ENCODE measurements at places on chromosomes 11 and 22.

- no peak for DNase-seq
Measured at GRCh38 chr11:14374922-14375830, 16.2 kb upstream of the RRAS2 start.

GRCh38 chr11:33179348-33179803 is 18.1 kb upstream of the CSTF3 start:
- DNase-seq = no peak

DNA sequence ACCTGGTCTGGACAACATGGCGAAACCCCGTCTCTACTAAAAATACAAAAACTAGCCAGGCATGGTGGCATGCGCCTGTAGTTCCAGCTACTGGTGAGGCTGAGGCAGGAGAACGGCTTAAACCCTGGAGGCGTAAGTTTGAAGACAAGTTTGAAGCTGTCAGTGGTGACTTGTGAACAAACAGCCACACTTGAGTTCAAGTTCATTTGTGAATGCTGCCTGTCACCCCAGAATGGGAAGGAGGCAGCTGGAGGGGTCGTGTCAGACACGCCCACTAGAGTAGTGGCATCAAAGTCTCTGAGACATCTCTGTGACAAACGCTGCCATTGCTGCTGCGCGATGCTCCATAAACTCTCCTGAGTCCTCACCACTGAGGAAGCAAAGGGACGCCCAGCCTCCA is 74.2 kb downstream of the DGCR2 start:
- no peak for DNase-seq

GRCh38 chr11:1484061-1484671 is 2.4 kb downstream of the MOB2 start:
- no peak for DNase-seq

DNA sequence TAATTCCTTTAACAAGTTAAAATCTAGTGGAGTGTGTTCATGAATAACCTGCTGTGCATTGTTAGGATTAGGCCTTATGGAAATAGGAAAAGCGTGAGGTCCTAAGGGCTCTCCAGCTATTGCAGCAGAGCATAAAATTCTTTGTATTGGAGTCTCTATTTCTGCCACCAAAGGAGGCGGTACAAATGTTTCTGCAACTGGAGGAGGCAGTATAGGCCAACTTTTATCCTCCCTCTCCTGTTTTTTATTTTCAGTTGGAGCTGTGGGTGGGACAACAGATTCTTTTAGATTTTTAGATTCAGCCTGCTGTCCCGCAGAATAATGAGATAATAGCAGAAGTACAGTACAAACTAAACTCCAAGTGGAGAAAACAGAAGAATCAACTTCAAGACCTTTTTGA is 26.2 kb downstream of the OR10A6 start:
- no peak for DNase-seq

DNA sequence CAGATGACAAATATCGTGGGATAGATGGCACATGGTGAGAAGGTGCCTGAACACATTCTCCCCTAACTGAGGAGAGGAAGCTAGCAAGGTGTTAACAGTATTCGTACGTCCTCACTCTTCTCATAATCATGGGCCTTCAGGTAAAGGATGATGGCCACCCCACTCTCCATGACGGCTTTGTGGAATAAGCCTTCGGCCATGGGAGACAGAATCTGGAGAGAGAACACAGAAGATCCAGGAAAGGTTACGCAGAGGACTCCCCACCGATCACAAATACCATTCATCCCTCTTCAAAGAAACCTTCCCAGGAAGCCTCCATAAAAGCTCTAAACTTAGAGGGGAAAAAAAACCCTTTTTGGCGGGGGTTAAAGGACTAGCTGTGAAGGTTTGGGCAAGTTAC is 189.9 kb downstream of the BCR start:
- DNase-seq = no peak

- DNase-seq = no peak
Measured at GRCh38 chr11:120578596-120579154, 67.1 kb downstream of the GRIK4 start.

DNA sequence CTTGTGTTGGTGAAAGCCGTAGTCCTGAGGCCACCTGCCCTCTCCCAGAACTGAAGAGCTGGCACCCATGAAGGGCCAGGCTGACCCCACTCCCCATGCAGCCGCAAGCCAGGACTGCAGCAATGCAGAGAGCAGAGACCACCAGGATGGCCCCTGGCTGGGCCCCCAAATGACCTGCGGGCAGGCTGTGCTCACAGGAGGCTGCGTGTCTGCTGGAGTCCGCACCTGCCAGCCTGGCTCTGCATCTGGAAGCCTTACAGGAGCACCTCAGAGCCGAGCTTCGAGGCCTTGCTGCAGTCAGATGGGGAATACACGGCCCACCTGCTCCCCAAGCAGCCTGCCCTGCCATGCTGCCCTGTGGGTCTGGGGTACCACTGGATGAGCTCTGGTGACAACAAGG is 1336.8 kb downstream of the TBC1D22A start:
- DNase-seq = no peak

DNA sequence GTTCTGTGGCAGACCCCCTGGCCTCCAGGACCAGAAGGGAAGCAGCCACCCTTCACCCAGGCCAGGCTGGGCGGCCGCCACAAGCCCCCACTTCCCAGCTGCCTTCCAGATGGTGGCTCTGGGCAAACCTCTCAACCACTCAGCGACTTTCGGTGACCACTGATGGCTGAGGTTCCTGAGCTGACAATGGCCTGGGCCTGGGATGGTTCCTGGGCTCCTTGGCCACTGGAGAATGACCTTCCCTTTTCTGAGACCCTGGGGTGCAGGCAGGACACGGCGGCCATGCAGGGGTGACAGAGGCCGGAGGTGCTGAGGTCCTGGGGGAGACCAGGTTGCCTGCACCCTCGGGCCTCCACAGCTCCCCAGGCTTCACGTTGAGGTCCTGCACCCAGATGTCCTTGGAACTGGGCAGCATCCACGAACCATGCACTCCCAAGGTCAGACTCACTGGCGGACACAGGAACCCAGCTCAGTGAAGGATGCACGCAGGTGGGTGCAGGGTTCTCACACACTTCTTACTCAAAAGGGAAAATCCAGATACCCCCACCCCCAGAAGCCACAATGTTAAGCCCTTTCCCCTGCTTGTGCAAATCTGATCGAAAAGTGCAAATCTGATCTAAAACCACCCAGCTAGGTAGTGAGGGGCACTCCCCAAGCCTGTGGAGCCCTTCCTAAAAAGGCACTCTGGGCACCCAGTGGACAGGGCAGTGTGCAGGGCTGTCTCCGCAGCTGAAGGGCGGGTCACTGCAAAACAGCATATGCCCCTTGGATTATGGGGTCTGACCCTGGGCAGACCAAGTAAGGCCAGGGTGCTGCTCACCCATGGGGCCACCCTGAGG is 13.9 kb upstream of the PHLDA2 start:
- DNase-seq = no peak

GRCh38 chr22:38921806-38922205 is 35.6 kb upstream of the APOBEC3A start:
- DNase-seq = no peak

DNA sequence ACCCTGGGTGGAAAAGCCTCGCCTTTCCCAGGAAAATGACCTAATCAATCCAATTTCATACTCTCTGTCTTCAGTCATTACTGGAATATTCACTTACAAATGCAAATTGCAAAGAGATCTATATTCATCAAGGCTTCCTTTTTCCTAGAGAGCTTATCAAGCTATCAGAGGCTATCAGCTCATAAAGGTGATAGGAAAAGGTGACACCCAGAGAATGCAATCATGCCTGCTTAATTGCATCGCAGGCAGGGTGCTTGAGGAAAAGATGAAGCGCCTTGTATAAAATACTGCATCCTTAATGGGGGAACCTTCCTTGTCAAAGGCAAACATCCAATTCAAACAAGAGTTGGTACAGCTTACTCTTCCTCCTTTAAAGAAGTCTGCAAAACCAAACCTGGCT is 59.7 kb downstream of the SHANK2 start:
- no peak for DNase-seq

DNA sequence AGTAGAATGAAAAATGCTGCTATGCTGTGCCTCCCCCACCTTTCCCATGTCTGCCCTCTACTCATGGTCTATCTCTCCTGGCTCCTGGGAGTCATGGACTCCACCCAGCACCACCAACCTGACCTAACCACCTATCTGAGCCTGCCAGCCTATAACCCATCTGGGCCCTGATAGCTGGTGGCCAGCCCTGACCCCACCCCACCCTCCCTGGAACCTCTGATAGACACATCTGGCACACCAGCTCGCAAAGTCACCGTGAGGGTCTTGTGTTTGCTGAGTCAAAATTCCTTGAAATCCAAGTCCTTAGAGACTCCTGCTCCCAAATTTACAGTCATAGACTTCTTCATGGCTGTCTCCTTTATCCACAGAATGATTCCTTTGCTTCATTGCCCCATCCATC is 14.9 kb upstream of the HBE1 start:
- DNase-seq = no peak

DNA sequence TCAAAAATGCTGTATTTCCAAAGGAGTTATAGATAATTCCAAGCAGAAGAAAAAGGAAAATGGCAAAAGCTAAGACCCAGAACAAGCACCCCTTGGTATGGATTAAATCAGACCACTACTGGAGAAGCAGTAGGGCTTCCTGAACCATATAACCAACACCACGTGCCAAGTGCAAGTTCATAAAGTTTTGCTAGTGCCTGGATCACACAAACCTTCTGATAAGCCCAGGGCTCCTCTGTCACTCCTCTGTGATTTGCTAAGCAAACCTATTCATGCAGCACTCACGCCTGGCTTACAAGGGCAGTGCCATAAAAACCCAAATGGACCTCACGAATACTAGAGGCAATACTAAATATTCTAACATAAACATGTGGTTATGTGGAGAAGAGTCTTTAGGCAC is 13.3 kb downstream of the LARGE1 start:
- DNase-seq = no peak

DNA sequence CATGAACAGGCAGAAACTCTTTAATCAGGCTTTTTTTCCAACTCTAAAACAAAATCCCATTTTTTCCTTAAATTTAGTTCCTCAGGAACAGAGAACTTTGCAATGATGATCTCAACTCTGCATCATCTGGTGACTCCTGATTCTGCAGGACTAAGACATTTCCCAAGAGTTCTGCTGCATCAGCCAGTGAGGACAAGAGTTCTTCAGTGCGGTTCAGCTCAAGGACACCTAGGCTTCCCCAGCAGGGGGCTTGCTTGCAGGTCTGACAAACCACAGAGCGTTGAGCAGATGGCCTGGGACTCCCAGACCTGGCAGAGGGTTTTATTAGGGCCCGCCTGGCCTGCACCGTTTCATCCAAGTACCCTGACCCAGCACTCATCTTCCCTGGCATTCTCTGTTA is 6.4 kb downstream of the CDCA5 start:
- DNase-seq = no peak

GRCh38 chr11:36237391-36237790 is 51.8 kb downstream of the COMMD9 start:
- no peak for DNase-seq

DNA sequence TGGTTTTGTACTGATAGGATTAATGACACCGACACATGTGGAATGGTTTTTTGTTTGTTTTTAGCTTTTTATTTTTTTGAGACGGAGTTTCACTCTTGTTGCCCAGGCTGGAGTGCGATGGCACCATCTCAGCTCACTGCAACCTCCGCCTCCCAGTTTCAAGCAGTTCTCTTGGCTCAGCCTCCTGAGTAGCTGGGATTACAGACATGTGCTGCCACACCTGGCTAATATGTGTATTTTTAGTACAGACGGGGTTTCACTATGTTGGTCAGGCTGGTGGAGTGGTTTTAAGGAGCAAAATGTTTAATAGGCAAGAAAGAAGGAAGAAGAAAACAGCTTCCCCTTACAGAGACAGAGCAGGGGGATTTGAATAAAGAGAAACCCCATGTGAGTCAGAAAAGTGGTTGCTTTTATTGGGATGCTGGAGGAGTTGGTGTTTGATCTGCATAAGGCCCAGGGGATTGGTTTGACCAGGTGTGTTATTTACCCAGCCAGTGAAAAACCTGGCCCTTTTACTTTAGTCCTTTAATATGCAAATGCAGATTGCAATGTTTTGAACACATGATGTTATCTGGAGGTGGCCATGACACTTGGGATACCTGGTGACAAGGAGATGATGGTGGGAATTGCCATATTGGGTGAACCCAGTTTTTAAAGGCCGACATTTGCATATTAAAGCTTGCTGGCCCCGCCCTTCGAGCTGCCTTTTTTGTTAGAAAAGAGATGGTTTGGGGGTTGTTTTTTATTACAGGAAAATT is 24.3 kb downstream of the SUSD2 start:
- DNase-seq = no peak

DNA sequence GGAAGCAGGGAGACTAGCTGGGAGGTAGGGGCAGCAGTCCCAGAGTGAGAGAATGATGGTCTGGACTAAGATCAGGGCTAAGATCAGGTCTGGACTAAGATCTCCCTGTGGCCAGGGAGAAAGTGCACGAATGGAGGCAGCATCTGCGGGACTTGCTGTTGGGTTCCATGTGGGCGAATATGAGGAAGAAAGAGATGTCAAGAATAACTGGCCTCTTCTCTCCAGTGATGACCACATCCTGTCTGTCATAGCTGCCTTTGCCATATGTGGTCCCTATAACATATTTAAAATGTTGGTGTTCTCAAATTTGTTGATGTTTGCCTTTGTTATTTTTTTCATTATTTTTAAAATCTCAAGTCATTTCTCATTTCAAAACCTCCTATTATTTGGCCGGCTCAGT is 27.4 kb upstream of the CXCR5 start:
- no peak for DNase-seq

DNA sequence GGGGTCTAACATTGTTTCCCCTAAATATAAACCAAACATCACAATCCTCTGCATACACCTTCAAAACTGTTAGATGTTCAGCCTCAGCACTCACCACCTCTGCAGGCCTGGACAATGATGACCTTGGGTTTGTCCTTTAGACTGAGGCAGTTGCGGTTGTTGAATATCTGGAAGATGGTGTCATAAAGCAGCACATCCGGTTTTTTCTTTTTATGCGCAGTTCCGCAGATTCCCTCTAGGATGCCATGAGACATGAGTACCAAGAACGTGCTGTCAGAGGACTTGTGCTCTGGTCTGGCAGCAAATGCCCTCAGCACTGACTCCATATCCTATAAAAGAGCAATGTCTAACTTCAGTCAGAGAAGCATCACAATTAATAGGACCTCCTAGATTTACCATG is 22.8 kb downstream of the CASP5 start:
- DNase-seq = no peak

DNA sequence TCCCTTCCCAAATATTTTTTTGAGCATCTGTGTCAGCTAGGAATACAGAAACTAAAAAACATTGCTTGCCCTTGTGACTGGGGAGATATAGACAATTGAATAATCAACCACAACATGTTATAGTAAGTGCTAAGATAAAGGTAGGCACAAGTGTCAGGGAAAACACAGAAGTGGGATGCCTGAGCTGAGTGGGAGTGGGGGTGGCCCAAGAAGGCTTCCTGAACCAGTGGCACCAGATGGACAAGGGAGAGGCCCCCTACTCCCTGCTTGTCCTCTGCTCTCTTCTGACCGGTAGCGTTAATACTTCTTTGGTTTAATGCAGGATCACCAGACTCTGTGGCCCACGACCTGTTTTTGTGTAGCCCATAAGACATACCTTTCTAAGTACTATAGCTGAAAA is 48.8 kb downstream of the PACS1 start:
- DNase-seq = no peak
